ENCODE measurements at places on chromosomes 1 and 21. TPM values are rescaled to one million over a fixed set of nuclear protein-coding genes. Genes with fewer than 3 reads are reported as not detected.

The YARS1 gene
- total RNA-seq, result 107 TPM

The SPATA21 gene
- total RNA-seq, result not detected

The SPRR2G gene
- total RNA-seq, result not detected

The LCE3E gene
- not detected for total RNA-seq

The SLAMF7 gene
- total RNA-seq, result 0.91 TPM

The SLC2A1 gene
- total RNA-seq, result 305 TPM

The OTUD3 gene
- 5.0 TPM for total RNA-seq

The S100A1 gene
- total RNA-seq, result not detected

The MYBPH gene
- not detected for total RNA-seq

The SLC5A9 gene
- not detected for total RNA-seq

The GSTM1 gene
- 5.4 TPM for total RNA-seq

- no peak for DNase-seq
Observed at GRCh38 chr1:164562511-164562910, 3.5 kb downstream of the PBX1 start.

- DNase-seq, result no peak
Observed at GRCh38 chr21:29583424-29583924, 284.8 kb downstream of the BACH1 start.

- DNase-seq, result no peak
Observed at GRCh38 chr1:36567601-36568341, 85.1 kb upstream of the CSF3R start.

DNA sequence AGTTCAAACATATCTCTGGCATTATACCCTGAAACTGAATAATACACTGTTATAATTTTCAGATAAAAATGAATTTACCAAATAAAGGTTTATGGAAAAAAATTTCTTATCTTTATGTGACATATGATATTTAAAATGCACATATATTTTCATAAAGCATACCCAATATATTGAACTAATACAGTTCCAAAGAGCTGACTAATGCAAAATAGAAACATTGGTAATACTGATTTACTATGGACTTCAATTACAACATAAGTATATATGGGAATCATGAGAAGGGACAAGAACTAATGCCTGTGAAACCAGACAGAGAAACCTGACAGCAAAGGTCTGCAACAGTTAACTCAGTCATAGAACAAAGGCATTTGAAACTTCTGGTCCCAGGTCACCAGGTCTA lies 153.5 kb downstream of the DENND1B start:
- no peak for DNase-seq

DNA sequence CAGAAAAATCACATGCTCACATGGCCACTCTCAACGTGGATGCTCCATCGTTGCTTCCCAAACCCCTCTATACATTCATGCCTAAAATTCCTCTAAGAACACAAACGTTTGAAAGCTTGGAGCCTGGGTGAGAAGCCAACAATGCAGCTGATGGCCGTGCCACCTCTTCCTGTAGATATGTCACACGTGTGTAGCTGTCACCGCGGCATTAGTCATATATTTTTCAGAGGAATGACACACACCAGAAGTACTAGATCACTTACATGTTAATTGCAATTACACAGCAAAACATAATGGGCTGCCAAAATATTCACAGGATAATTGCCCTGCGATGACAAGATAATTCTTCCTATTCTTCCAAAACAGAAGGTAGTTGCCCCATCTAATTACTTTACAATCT lies 112.7 kb upstream of the BACE2 start:
- no peak for DNase-seq

GRCh38 chr21:36104317-36105300 lies 30.3 kb upstream of the CBR3 start:
- no peak for DNase-seq

DNA sequence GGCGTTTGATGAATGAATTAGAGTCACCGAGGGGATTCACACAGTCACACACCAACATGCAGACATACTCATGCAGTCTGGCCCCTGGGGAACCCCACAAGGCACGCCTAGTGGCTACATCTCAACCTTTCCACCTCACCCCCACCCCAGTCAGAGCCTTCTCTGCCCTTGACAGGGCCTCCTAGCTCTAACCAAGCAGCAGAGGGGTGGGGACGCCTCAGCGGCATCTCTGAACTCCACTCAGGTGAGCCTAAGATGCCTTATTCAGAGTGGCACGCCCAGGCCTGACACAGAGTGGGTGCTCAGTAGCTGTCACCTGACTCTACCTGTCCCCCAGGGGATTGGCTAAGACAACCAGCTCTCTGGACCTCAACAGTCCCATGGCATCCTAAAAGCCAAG lies 3.7 kb upstream of the SDC3 start:
- no peak for DNase-seq

DNA sequence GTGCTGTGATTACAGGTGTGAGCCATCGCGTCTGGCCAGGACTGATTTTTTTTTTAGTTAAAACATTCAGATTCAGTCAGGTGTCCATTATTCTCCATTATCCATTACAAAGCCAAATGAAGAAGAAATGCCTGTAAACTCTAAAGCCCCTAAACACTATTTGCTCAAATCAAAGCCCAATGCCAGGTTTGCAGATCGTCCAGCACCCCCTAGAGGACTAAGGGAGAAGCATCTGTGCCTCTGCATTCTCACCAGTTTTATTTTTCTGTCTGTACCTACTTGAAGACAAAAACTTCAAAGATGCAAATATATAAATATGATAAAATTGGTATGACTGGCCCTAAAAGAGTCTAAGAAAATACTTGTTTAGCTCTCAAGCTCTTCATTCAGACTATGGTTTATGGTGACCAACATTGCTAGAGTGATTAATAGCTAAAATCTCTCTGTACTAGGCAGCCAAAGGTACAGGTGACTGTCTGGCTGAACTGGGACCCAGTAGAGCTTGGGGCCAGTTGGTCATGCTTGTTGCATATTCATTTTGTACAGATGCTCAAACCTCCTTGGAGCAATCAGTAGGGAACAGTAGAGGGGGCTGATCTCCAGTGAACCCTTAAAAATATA lies 138.4 kb downstream of the SYT2 start:
- DNase-seq, result no peak

GRCh38 chr1:182337736-182338571 lies 53.6 kb downstream of the GLUL start:
- no peak for DNase-seq

DNA sequence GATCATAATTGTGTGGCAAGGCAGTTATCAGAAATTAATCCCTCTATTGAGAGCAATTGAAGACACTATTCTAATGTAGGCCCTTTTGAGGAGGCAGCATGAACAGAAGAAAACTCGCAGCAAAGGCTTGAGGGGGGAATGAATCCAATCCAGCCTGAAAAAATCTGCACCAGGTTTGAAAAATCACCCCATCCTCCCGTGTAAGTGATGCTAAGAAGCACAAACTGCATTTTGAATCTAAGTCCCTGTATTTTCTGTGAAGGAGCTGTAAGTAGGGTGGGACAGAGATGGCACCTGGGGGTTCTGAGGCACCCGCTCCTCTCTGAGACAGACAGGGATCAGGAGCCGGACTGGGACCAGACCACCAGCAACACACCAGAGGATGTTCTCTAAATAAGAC lies at the start of gene CRB1:
Gene CRB1, plus strand, starts transcription at position 241 of the 400 bp plus-strand sequence. CDS start 161 bp downstream, outside the sequence.
- no peak for DNase-seq

- DNase-seq, result no peak
Observed at GRCh38 chr1:29162476-29163138, 19.1 kb downstream of the SRSF4 start.

- DNase-seq, result no peak
Observed at GRCh38 chr1:223338811-223339746, 24.9 kb downstream of the SUSD4 start.

DNA sequence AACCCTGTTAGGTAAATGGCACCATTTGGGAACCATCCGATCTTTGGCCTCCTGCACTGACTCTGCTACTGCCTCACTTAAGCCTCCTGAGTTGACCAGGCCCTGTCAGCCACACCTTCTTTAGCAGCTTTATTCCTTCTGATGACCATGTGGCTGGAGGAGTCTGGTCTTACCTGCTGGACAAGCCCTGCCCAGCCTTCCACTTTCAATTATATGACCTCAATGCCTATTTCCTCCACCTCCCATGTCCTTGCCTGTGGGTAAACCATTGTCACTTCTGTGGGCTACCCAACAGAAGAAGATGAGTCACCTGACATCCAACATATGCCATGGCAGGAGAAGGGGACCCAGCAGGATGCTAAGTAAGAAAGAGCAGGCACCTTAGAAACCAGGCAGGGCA lies 393.8 kb downstream of the NTNG1 start:
- no peak for DNase-seq

DNA sequence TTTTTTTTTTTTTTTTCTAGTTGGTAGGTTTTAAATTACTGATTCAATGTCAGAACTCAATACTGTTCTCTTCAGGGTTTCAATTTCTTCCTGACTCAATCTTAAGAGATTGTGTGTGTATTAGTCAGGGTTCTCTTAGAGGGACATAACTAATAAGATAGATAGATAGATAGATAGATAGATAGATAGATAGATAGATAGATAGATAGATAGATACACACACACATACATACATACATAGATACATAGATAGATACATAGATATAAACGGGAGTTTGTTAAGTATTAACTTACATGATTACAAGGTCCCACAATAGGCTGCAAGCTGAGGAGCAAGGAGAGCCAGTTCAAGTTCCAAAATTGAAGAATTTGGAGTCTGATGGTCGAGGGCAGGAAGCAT lies 251.3 kb downstream of the SMYD3 start:
- DNase-seq, result no peak

DNA sequence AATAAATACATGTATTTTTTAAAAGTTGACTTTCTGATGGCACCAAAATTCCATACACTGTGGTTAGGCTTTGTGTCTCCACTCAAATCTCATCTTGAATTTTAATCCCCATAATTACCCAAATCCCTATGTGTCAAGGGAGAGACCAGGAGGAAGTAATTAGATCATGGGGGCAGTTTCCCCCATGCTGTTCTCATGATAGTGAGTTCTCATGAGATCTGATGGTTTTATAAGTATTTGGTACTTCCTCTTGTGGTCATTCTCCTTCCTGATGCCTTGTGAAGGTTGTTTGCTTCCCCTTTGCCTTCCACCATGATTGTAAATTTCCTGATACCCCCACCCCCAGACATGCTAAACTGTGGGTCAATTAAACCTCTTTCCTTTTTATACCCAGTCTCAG lies 1218.4 kb upstream of the PRMT6 start:
- no peak for DNase-seq

GRCh38 chr1:163201906-163202305 lies 810 bp downstream of the RGS5 start:
- no peak for DNase-seq

GRCh38 chr1:154774175-154774855 lies 95.8 kb downstream of the KCNN3 start:
- DNase-seq, result no peak

DNA sequence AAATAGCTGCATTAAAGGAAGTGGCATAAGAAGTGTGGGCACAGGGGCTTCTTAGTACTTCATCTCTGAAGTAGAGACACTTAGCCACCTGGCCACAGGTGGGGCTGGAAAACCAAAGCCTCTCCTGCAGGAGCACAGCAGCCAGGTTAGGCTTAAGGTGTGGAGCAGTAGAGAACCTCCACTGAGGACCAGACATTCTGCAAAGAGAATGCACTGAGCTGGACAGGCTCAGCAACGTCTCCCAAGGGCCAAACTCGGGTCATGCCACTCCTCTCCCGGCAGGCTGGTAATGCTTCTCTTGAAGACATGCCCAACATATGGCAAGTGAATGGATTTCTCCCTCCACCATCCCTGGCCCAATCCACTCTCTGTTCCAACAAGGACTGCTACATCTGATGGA lies 33.0 kb upstream of the LRRC38 start:
- no peak for DNase-seq

GRCh38 chr1:238101923-238102322 lies 211.2 kb upstream of the ZP4 start:
- DNase-seq, result no peak

DNA sequence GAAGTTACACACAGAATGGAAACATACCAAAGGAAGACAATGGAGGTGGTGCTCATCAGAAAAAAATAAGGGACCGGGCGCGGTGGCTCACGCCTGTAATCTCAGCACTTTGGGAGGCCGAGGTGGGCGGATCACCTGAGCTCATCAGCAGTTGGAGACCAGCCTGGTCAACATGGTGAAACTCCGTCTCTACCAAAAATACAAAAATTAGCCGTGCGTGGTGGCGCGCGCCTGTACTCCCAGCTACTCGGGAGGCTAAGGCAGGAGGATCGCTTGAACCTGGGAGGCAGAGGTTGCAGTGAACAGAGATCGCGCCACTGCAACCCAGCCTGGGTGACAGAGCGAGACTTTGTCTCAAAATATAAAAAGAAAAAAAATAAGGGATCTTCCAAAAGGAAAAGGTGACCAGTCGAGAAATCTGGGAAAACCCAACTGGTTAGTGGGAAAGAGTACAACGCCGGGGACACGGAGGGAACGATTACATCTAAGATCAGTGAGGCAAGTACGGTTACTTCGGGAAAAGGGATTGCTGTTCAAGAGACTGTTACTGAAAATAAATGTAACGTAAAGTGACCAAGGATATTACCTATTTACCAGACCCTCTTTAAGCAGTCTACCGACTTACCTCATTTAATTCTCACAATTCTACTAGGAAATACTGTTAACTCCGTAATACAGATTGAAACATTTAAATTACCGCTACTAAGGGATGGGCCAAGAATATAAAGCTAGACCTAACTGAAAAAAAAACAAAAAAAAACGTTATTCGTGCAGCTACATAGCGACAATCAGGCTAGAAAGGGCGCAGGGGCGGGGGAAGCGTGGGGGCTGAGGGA lies 822 bp downstream of the CCT3 start:
- DNase-seq, result no peak

- DNase-seq, result no peak
Observed at GRCh38 chr1:166673722-166674121, 165.6 kb upstream of the POGK start.

DNA sequence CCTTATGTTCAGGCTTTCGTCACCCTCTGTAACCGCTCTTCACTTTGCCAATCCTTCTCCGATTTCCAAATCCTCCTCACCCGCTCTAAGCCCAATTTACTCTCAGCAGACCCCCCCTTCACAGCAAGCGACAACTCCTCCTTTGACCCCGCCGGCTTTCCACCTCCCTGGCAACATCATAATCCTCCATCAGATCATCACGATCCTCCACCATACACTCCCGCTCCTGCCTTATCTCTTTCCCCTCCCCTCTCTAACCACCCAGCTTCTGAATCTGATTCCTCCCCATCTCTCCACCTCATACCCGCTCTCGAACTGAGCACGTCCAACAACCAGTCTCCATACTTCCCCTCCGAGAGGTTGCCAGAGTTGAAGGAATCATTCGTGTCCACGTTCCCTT lies 7.5 kb upstream of the EVA1B start:
- no peak for DNase-seq

- no peak for DNase-seq
Observed at GRCh38 chr1:114021665-114022099, 42.4 kb downstream of the OLFML3 start.

GRCh38 chr1:145961425-145962156 lies 2.8 kb downstream of the ANKRD34A start:
- DNase-seq, result peak; percentile 44

GRCh38 chr1:115069659-115070308 lies 19.5 kb downstream of the TSPAN2 start:
- peak; percentile 63 for DNase-seq
